ENCODE measurements at places on chromosomes 4 and X.

- DNase-seq: no peak
Measured at GRCh38 chr4:81227138-81227537, 12.1 kb upstream of the PRKG2 start.

DNA sequence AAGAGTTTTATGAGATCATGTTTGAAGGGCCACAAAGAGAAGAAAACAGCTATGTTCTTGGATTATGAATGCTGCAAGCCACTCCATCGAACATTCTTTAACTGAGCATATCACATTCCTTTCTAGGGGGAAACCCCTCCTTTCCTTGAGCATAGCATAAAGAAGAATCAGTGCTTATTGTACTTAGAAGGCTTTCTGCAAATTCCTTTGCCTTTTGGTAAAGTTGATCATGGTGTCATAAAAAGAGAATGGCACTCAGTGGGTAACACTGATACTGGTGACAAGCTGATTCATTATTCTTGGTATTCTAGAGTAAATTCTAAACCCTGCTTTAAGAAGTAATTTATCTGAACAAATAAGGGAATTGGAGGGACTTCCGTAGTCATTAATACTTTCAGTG is 88.5 kb upstream of the GPR34 start:
- DNase-seq: no peak

GRCh38 chr4:185909972-185910371 is 98.0 kb upstream of the SORBS2 start:
- no peak for DNase-seq

- no peak for DNase-seq
Measured at GRCh38 chr4:113157086-113157857, 107.8 kb downstream of the ANK2 start.

GRCh38 chr4:166896254-166896653 is 338.0 kb downstream of the SPOCK3 start:
- DNase-seq: no peak

- no peak for DNase-seq
Measured at GRCh38 chr4:140448830-140449229, 21.4 kb upstream of the CLGN start.

GRCh38 chrX:77426811-77427210 is 20.4 kb upstream of the FGF16 start:
- no peak for DNase-seq

DNA sequence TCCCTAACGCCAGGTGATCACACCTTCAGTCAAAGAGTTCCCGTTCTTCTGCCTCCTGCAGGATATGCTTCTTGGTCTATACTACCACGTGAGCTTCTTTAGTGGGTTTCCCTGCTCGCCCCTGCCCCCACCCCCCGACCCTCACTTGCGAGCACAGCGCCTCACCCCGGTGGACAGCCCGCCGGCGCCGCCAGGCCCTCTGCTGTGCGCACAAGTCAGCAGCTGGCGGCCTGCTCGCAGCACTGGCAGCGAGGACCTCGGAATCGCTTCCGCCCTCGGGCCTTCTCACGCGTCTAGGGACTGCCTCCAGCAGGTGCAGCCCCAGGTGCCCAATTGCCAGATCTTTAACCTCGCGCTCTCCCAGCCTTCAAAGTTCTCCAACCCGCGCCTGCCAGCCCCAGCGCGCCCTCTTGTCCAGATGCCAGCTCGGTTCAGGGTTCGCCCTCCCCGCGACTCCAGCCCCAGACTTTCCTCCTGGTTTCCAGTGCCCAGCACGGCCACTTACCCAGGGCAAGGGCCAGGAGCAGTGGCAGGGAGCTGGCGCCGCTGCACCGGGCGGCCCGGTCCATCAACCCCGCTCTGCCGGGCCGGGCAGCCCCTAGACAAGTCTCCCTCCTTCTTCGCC is 454 bp downstream of the BTC start:
- DNase-seq: no peak

GRCh38 chrX:115266300-115266699 is 23.2 kb upstream of the LUZP4 start:
- DNase-seq: no peak

DNA sequence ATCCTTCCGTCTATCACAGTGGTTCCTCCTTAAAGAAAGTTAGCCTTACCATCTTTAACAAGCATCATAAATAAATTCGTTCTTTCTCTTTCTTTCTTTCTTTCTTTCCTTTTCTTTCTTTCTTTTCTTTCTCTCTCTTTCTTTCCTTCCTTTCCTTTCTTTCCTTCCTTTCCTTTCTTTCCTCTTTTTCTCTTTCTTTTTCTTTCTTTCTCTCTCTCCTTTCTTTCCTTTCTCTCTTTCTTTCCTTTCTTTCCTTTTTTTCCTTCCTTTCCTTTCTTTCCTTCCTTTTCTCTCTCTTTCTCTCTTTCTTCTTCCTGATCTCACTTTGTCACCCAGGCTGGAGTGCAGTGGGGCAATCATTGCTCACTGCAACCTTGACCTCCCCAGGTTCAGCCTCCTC is 60.4 kb downstream of the ENPP6 start:
- no peak for DNase-seq

DNA sequence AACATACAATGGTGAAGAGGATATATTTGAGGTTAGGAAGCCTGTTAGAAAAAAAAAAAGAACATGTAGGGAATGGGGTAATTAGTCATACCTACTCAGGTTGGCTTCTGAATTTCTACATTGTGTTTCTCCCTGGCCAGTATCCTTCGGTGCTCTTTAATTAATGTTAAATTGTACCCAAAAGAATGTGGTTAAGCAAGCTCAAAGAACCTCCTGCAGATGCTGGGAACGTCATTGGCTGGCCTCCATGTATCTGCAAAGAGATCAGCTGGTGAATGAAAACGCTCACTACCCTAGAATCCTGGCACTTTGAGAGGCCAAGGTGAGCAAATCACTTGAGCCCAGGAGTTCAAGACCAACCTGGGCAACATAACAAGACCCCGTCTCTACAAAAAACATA is 942.3 kb upstream of the PRKX start:
- no peak for DNase-seq

- no peak for DNase-seq
Measured at GRCh38 chr4:1795299-1796195, 2.5 kb downstream of the FGFR3 start.

- DNase-seq: no peak
Measured at GRCh38 chr4:67996127-67996526, 32.8 kb upstream of the TMPRSS11A start.

DNA sequence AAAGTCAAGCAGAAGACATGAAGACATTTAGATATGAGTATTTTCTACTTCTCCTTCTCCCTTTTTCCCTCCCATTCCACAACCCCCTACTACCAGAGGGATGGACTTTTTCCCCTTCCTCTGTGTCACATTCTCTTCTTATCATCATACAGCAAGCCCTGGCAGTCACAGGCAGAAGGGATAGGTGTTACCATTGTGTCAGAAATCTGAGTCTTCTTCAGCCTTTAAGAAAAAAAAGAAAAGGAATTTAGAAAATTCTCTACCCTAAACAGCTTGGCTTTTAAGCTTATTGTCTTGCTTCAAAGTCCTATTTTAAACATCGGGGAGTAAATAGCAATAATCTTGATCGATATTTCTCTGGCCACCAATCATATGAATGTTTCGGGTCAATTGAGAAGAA is 30.9 kb upstream of the ADH1C start:
- no peak for DNase-seq

DNA sequence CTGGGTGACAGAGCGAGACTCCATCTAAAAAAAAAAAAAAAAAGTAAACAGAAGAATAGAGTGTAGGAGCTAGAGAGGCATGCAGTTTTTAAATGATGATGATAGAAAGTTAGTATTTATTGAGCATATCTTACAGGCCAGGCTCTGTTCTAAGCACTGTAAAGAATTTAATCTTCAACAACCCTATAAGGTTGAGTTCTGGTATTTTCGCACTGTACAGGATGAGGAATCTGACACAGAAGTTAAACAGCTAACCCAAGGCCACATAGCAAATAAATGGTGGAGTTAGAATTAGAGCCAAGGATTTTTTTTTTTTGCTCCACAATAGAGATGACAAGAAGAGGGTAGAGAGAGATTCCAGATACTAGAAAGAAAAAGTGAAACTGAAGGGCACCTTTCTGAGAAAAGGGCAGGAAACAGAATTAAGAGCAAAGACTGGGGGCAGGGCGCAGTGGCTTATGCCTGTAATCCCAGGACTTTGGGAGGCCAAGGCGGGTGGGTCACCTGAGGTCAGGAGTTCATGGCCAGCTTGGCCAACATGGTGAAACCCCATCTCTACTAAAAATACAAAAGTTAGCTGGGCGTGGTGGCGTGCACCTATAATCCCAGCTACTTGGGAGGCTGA is 56.1 kb downstream of the KLHL5 start:
- DNase-seq: peak; percentile 23

DNA sequence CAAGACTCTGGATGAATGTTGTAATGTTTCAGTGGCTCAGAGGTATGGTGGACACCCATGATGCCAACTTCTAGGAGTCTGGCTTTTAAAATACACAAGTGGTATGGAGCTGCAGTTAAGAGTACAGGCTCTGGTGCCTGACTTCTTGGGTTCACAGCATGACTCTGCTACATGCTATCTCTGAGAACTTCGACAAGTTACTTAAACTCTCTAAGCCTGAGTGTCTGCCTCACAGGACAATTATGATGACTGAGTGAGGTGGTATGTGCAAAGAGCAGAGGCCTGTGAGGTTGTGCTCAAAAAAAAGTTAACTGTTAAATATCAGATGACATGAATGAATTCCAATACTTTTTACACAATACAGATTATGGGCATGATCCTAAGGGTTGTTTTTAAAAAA is 90.9 kb upstream of the SRD5A3 start:
- no peak for DNase-seq

GRCh38 chrX:141314441-141314840 is 72.1 kb upstream of the SPANXC start:
- no peak for DNase-seq

DNA sequence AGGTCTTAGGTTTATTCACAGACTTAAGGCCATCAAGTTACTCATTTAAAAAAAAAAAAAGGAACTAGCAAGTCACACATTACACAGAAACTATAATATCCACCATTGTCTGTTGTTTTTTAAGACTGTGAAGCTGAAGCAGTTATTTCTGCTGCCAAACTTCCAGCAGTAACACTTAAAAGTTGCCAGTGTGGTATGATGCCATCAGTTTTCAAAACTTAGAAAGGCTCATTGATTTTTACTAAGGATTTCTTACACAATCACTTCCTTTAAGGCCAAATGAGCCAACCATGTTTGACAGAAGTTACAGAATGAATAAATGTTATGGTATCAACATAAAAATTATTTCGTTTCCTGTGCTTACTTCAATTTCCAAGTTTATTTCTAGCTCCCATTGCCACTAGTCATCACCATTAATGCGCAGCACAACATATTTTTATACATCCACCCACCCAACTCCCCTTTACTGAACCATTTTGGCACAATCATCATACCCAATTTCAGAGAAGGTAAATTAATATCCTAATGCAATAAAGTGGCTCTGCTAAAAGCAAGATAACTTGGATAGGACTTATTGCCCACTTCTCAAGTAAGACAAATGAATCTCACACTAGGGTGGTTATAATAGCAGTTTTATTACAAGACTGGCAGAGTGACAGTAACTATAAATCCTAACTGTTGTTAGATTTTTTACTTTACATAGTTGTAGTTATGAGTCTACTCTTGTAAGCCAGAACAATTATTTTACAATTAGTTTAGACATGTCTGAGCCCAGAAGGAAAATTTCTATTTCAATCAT is 13.1 kb downstream of the PDGFC start:
- DNase-seq: no peak

DNA sequence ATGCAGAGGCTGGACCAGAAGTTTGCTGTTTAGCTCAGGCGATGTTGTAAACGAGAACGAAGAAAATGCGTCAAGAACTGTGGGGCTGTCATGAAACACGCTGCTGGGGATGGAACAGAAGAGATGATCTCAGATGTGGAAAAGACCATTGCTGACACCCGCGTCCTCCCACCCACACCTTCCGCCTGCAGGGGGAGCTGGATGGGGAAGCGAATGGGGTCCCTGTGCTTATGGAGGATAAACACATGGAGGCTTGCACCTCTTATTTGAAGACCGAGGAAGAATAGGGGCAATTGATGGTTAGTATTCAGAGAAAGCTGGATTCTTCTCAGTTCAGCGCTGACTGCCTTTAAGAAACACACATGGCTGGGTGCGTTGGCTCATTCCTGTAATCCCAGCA is 63.9 kb downstream of the GPR143 start:
- no peak for DNase-seq

- no peak for DNase-seq
Measured at GRCh38 chrX:25010784-25011588, 4.8 kb downstream of the ARX start.

DNA sequence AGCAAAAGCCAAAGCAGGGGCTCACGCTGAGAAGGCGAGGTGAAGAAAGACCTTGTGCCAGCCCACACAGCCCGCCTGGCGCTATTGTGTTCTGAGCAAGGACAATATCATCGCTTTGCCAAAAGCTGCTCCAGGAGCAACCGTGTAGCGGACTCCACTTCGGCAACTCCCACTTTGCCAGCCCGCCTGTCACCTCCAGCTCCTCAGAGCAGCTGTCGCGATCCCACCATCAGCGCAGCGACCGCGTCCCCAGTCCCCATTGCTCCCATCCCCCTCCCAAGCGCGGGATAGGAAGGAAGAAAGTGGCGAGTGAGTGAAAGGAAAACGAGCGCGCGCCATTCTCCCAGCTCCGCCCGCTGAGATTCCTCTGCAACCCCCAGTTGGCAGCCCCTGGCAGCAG is 759 bp downstream of the ZC4H2 start:
- peak; percentile 18 for DNase-seq

Data from CD4-positive, alpha-beta T cell treated with Interleukin-10 for 1 hour (primary cell).